A549 treated with dexamethasone at 1 μM for 4 hours (cell line): ENCODE measurements at places on chromosomes 7 and 10. TPM values are rescaled to one million over a fixed set of nuclear protein-coding genes. Genes with fewer than 3 reads are reported as not detected.

SPDYE16 gene
- total RNA-seq: 0.04 TPM in 1 of 5 replicates, not detected in the others

RBP3 gene
- total RNA-seq: not detected in 5 replicates

GRM8 gene
- total RNA-seq: 0.09 TPM in 1 of 5 replicates, not detected in the others

MLXIPL gene
- total RNA-seq: 1.1 to 1.6 TPM (median 1.1 TPM) in 5 replicates

HOXA1 gene
- 2.6 to 3.8 TPM (median 3.6 TPM) in 5 replicates for total RNA-seq

MCU gene
- 25.2 to 31.9 TPM (median 28.3 TPM) in 5 replicates for total RNA-seq

CALML3 gene
- total RNA-seq: 0.02 TPM in 1 of 5 replicates, not detected in the others

SPDYE3 gene
- not detected in 5 replicates for total RNA-seq

RASSF4 gene
- 3.8 to 6.1 TPM (median 5.0 TPM) in 5 replicates for total RNA-seq

CPXM2 gene
- total RNA-seq: not detected in 5 replicates

TRUB1 gene
- total RNA-seq: 12.7 to 18.4 TPM (median 16.8 TPM) in 5 replicates

PLCE1 gene
- total RNA-seq: 7.0 to 10.3 TPM (median 9.7 TPM) in 5 replicates

GNG11 gene
- 30.2 to 35.2 TPM (median 32.2 TPM) in 5 replicates for total RNA-seq

ELFN1 gene
- 0.24 to 0.37 TPM (median 0.33 TPM) in 5 replicates for total RNA-seq
